ENCODE measurements at places on chromosomes 11 and 22.

DNA sequence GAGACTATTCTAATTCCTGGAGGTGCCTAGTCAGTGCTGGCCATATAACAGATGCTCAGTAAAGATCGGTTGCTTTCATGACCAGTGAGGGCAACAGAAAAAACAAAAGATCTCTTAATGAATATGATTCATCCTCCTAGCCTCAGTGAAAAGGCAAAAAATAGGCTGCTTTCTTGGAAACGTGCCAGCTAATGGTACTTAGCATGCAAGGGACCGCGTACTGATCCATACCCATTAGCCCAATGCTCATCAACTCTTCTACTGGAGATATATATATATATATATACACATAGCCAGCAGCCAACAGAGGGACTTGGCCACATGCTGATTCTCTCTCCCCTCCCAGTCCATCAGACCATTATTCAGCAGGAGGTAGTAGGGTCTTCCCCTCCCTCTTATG is 320.4 kb downstream of the KIRREL3 start:
- peak; percentile 64 for DNase-seq

DNA sequence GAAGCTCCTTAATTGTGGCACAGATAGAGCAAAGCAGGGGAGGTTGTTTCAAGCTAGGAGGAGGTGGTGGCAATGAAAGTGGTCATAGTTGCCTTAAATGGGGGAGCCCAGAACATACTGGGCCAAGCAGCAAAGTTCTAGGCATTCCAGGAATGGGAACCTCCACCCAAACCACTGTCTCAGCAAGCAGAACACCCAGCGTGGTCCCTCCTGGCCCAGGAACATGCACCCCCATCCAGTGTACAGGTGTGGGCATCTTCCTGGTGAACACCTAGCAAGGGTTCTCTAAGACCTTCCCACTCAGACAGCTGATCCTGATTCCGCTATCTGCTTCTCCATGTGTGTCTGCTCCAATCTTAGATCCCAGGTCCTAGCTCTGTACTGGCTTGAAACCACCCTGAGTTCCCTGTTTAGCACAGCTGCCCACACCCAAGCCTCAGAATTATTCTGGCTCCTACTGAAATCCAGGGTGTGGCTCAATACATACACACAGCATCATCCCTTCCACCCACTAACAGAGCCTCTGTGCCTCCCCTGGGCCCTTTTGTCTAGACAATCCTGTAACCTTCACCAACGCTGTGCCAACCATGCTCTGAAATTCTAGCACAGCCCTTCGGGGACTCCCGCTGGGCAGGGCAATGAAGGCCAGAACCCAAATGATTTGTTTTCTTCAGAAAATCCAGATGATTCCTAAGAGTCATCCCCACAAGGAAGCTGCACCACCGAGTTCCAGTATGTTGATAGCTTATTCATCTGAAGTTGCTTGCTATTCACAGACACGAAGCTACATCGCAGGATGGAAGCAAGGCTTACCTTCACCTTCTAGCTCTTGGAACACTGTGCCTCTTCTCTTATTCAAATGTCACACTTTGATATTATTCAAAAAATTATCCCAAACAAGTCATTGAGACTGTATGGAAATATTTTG is 76.6 kb downstream of the ABTB2 start:
- DNase-seq = no peak

DNA sequence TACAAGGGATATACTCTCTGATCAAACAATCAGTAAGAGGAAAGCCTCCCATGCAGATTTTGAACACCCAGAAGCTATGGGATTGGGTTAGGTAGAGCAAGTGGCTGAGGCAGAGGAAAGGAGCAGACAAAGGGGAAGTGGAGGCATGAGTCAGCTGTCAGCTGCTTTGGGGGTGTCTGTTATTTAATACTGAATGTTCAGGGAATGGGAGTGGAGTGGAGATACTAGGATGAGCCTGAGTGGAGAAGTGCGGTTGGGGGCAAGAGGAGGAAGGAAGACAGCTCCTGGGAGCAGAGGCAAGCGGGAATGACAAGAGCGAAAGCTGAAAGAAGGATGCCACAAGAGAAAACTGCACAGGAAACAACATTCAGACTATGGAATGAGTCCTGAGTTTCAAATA is 22.7 kb upstream of the TMPRSS5 start:
- DNase-seq = no peak

GRCh38 chr11:5129457-5129877 is 8.7 kb downstream of the OR52A5 start:
- DNase-seq = no peak

DNA sequence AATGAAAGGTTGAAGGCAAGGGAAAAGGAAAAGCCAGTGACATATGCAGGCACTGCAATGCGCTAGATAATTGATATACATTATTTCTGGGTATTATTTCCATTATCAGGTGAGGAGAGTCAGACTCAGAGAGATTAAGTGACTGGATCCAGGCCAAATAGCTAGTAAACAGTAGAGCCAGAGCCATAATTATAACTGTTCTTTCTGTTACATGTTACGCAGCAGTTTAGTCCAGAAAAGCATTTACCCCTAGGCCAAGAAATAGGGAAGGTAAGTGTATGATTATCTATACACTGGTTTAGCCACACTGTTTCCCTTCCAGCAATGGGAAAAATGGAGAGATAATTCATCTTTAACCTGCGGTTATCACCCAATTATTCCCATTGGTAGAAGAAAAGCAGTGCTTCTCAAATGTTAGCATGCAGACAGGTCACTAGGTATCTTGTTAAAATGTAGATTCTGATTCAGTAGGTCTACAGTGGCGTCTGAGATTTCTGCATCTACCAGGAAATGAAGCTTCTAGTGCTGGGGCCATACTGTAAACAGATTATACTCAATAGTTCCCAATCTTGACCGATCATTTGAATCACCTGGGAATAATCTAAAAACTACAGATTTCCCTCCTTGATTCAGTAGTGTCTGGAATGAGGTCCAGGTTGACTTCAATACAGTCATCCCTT is 69.4 kb downstream of the RBFOX2 start:
- DNase-seq = no peak

GRCh38 chr11:18704698-18705097 is 6.1 kb downstream of the TMEM86A start:
- no peak for DNase-seq

GRCh38 chr11:8283465-8284230 is 20.0 kb upstream of the LMO1 start:
- no peak for DNase-seq

DNA sequence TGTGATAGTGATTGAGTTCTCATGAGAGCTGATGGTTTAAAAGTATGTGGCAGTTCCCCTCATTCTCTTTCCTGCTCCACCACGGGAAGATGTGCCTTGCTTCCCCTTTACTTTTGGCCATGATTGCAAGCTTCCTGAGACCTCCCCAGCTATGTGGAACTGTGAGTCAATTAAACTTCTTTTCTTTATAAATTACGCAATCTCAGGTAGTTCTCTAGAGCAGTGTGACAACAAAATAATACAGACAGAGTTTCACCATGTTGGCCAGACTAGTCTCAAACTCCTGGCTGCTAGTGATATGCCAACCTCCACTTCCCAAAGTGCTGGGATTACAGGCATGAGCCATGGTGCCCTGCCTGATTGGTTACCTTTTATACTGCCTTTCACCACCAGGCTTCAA is 755.2 kb downstream of the METTL15 start:
- no peak for DNase-seq

DNA sequence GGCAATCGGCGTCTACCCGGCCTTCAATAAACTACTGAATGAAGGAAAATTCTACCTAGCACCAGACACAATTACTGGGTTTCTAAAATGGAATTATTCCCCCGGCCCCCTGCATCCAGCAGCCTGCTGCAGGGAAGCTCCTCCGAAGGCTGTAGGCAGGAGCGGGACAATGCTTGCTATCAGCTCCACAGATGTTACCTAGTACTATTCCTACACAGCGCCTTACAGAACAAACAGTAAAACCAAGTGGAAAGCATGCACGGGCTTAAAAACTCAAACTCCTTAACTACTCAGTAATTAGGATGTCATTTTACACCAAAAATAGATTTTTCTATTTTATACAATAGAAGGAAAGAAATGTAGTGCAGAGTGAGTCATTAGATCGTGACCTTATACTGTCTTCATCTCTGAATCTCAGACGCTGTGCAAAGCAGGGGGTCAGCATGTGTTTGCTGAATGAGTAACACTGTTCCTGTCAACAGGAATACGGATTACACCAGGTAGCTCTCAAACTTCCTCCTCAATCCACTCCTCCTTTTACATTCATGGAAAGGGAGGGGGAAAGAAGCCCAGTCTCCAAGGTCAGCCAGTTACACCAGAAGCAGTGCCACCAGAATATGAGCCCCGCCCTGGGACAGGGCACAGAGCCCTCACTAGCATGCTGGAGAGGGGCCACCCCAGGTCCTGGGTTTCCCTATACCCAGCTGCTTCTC is 74.9 kb downstream of the PACSIN2 start:
- DNase-seq = no peak

- no peak for DNase-seq
Observed at GRCh38 chr11:107249054-107249453, 208.6 kb downstream of the CWF19L2 start.

- no peak for DNase-seq
Observed at GRCh38 chr11:26994631-26995095, 751 bp downstream of the FIBIN start.

- DNase-seq = no peak
Observed at GRCh38 chr22:40036126-40036525, 41.4 kb downstream of the FAM83F start.

- DNase-seq = no peak
Observed at GRCh38 chr11:132187814-132188213, 817.4 kb downstream of the NTM start.

DNA sequence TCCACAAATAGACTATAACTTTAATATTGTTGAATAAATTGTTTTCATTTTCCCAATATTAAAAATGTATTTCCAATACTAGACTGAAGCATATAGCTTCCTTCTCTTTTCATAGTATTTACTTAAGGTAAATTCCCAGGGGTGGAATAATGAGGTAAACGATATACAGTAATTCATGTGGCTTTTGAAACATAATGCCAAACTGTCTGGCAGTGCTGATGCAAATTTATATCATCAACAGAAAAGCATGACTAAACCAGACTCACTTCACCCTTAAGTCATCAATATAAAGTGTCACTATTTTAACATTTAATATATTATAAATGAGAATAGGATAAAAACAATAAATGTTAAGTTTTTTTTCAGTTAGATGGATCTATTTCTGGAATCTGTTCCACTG is 13.6 kb downstream of the C2CD3 start:
- no peak for DNase-seq

DNA sequence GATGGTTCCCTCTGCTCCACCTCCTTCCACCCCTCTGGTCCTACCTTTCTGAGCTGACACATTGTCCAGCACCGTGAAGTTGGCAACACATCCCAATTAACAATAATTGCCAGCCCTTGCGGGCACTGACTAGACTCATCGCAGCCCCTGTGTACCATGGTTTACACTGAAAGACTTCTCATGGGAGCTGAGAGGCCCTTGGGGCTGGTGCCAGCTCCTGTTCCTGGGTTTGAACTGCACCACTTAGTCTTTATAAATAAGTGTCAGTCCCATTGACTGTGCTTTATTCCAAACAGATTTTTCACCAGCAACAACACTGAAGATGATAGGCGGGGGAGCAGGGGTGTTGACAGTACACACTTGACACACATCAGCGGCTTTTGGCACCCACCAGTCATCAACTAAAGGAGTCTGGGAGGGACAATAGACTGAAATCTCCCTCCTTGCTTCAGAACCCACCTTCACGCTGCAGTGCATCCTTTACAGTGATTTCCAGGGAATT is 447.3 kb downstream of the NTM start:
- peak; percentile 69 for DNase-seq

- peak; percentile 74 for DNase-seq
Observed at GRCh38 chr11:117816151-117816741, 8.3 kb downstream of the FXYD2 start.

DNA sequence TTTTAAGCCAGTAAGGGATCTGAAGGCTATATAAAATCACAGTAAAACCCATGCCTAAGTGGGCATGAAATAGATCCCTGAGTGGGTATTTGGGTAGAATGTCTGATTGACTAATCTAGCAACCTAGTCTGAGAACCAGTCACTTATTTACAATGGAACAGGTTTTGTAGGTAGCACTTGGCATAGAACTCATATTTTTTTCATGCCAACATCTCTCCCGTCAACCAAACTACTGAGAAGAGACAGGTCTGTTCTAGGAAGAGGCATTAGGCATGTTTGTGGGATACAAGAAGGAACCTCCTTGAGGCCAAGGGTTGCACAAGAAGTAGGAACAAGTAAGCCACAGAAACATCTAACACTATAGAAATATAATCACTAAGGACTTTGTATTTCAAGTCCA is 840.4 kb upstream of the TENM4 start:
- no peak for DNase-seq

- no peak for DNase-seq
Observed at GRCh38 chr22:40668611-40669411, 10.5 kb upstream of the MCHR1 start.

DNA sequence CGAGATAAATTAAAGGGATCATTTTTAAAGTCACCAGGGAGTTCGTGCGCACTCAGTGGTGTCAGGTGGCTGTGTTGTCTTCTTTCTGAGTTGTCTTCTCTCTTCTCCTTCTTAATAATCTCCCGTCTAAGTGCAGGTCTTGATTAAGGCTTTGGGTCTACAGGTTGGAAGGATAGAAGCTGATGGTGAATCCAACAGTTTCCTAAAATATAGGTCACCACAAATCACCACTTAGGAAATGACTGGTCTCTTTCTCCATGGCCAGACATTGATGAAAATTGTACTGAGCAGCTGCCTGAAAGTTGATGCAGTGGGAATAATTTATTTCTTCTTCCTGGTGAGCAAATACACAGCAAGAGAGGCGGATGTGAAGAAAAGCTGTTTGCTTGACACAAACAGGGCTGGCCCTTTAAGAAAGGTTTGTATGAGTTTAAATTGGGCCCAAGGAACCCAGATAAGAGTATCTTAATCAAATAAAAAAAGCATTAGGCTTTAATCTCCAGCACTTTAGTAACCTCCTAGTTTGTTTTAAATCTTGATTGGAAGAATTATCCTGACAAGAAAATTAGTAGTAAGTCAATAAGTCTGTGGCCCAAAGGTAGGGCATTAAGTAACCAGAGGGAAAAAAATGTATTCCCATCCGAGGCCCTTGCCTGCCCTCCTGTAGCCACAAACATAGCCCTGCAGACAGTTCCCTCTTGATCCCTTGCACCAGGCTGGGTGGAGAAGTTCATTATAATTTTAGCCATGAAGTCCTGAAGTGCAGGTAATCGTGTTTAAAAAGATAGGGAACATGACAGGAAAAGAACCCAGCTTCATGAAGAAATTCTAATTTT is 245.8 kb downstream of the KIRREL3 start:
- no peak for DNase-seq

GRCh38 chr11:47186700-47187695 is 764 bp upstream of the PACSIN3 start:
- DNase-seq = no peak

Data from NCI-H345 (cell line).